ENCODE measurements at places on chromosomes 16 and 17.

DNA sequence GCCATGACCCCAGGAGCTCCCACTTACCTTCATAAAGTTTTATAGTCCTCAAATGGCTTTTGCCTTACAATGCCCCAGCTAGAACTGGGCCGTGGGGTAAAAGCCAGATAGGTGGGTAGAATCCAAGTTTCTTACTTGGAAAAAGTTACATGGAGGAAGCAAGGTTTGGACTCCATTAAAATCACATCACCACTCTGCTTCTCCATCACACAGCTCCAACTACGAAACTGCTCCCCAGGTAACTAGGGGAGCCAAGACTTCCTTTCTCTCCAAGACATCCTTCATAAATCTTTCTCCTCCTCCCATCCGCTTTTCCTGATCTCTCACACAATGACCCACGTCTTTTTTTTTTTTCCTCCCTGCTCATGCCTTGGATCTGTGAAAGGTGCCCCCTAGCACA, 130.8 kb upstream of the RCVRN start:
- no peak for DNase-seq

DNA sequence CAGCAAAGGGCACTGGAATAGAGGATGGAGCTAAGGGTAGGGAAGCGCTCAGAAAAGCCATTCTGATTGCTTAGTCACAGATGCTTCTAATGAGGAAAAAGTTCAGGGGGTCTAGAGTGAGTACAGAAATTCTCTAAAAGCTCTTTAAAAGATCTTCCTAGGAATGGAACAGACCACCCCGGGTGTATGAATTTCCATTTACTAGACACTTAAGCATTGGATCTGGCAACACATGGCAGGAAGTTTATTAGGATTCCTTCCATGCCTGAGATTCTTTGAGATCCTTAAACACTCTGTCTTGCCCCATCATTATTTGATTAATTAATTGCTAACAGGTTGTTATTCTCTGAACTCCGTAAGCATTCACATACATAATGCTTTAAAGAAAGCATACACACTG, 8.5 kb downstream of the KRTAP9-7 start:
- DNase-seq: no peak

DNA sequence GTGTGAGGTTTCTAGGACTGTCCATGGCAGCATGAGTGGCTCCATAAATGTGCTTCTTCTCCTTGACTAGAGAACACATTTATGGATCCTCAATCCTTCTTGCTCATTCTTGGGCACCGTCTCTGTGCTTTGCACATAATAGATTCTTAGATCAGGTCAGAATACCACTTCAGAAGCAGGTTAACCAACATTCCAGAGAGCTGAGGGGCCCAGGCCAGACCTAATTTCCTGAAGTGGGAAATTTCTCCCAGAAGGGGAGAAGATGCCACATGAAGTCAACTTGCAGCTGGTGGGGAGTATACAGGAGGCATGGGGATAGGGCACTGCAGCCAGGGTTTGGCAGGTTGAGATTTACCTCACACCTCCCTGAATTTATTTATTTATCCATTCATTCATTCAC, 24.4 kb upstream of the VAT1L start:
- DNase-seq: no peak

GRCh38 chr17:16820161-16820877, 130.3 kb downstream of the CCDC144A start:
- DNase-seq: no peak

DNA sequence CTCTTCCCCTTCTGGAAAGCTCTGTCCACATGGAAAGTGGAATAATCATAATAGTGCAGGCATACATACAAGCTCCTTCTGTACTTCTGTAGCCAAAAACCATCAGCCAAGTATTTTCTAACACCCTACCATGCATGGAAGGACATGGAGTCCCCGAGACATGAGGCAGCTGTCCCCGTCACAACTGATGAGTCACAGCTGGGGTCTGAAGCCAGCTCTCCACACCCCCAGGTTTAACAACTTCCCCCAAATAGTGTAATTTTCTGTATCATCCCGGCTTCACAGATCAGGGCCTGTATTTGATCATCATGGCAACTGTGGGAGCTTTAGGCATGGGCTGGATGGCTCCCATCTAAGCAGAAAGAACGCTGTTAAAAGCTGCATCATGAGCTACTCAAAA, 16.6 kb downstream of the C16orf96 start:
- DNase-seq: no peak
